Stimulated activated CD4-positive, alpha-beta T cell treated with anti-CD3 and anti-CD28 coated beads, Interleukin-4, amount 100 ng/mL, for 48 hours (primary cell): ENCODE measurements at places on chromosomes 3 and 15.

DNA sequence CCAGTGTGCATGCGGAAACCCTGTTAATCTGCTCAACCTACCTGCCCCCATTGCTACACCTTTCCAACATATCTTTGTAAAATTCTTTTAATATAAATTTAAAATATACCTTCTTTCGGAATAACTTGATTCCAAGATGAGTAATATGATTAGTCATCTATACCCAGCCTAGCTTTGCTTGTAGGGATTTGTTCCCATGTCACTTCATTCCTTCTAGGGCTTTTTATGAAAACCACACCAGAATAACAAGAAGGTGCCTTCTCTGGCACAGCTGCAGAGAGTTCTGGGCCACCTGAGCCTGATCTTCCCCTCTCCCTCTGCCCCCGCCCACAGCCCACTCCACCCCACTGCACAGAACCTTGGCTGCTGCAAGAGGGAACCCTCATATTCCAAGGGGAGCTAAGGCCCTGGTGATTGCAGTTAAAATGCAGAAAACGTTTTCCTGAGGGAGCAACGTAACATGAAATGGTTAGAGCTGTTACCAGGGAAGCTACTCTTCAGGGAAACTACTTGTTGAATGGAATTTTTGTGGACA lies 38.6 kb upstream of the HACD2 start:
- DNase-seq, result no peak

DNA sequence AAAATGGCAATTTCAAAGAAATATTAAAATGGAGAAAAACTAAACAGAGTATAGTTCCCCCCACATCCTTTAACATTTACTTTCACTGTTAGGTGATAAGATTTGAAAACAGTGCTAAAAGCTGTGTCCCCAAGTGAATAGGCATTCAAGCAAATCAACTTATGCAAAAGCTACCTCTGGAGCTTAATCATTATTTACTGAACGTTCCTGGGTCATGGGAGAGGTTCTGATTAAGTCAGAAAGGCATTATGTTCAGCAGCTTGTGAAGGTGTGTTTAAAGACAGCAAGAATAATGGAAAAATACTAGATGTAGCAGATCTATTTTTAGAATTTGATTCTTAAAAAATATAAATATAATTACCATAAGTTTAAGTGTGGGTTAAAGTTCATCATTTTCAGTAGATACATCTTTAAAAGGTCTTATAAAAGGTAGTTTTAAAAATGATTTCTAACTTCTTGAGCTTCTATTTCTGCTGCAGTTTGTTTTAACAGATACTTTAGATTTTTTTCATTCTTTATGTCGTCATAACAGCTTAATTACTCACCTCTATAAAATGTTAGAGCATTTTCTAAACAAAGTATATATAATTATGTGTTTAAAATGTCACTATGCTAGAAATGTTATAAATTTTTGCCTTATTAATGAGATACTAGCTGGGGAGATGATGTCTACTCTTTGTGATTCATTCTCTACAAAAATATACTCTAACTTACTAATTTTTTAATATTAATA lies 127.9 kb downstream of the MITF start:
- no peak for DNase-seq

DNA sequence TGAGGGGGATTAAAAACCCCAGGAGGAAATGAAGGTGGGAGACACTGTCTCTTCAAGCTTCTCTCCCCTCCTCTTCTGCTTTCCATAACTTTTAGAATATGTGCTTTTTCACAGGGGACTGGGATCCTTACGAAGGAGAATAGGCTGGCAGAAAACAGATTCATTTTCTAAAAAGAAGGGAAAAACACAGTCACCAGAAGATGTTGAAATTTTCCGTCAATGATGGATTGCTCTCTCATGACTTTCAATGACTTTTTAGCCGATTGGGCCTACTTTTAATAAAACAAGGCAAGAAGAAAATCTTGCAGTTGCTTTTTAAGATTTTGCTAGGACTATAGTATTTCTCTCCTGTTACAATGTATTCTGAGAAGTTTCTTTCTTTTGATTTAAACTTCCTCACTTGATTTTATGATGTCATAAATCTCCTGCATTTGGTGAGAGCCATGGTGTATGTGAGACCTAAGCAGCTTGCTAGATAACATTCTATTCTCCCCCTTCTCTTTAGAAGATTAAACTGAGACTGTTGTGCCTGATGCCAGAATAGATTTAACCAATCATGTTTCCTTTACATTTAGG lies 241.2 kb downstream of the FEZF2 start:
- no peak for DNase-seq

- no peak for DNase-seq
Measured at GRCh38 chr3:4736284-4736861, 242.9 kb upstream of the BHLHE40 start.

DNA sequence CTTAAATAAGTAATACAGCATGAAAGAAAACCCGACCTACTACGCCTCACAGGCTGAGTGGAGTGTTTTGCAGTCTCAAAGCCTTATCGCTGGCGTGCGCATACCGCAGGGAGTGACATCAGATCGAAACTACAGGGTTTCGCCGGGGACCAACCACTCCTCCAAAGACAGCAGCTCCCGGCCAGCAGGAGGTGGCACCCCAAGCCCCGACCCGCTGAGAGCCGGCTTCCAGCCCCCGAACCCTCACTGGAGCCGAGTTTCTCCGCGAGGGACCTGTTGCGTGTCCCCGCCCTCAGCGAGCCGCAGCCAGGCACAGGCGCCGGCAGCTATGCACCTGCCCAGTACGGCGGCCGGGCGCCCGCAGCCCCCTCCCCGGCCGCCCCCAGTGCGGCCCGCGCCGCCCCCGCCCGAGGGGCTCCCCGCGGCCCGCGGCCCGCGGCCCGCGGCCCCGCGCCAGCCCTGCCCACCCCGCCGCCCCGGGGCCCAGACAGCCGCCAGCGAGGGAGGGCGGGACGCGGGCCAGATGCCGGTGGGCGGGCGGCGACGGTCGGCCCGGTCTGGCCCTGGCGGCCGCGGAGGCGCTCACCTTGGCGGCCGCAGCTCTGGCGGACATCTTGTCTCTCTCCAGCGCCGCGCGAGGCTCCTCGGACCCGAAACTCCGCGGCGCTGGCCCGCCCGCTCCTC lies 710 bp downstream of the TJP1 start:
- peak; percentile 13 for DNase-seq
